ENCODE measurements at places on chromosomes 4 and X.

DNA sequence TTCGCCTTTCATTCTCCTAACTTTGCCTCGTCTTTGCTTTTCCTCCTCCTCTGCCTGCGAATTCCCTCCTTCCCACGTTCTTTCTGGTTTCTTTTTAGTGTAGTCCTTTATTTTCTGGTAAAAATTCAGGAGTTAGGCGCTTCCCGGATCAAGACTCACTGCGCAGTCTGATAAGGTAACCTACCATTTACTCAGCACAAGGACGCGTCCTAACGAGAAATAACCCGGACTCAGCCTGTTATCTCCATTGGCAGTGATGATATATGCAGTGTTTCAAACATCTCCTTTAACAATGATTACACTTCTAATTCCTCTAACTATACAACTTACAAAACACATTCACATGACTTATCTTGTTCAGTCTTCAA, 357 bp upstream of the ETNPPL start:
- DNase-seq, result no peak

GRCh38 chr4:41741354-41741753, 7.2 kb downstream of the PHOX2B start:
- DNase-seq, result no peak

DNA sequence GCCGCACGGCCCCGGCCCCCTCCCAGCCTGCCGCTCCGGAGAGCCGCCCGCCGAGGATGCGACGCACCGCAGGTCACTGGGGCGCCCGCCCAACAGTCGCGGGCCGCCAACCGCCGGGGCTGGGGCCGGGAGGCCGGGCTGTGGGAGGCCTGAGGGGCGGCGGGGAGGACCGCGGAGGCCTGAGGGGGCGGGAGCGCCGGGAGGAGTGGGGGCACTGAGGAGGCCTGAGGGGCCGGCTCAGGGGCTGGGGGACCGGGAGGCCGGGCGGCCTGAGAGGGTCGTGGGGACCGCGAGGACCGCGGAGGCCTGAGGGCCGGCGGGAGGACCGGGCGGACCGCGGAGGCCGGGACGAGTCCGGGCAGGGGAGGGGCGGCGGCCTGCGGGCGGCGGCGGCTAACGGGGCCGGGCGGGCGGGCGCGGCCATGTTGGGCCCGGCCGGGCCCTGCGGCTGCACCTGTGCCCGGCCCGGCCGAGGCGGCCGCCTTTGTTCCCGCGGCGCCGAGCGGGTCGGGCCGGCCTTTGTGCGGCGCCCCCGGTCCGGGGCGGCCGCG, 353 bp downstream of the NSD2 start:
- no peak for DNase-seq

DNA sequence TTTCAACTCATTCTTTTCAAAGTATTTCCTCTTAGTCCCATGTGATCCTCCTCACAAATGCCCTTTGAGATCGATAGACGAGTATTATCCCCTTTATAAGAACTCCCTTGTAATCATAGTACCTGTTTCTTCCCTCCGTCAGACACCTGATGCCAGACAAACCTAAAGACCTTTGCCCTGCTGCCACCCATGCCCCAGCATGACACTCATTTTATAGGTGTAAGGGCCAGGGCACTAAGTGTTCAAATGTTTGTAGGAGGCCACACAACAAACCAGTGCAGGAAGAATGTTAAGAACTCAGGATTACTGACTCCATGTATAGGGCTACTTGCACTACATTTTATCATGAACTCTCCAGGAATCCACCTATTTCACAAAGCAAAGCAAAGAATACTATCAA, 115.6 kb upstream of the DIAPH2 start:
- DNase-seq, result no peak

- no peak for DNase-seq
Observed at GRCh38 chr4:1451106-1451751, 45.0 kb upstream of the NKX1-1 start.

DNA sequence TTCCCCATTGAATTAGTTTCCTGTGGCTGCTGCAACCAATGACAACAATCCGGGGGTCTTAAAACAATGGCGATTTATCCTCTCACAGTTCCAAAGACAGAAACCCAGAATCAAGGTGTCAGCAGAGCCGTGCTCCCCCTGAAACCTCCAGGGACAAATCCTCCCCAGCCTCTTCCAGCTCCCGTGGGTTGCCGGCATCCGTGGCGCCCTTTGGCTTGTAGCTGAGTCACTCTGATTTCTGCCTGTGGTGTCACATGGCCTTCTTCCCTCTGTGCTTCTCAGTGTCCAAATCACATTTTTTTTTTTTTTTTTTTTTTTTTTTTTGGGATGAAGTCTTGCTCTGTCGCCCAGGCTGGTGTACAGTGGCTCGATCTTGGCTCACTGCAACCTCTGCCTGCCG, 64.5 kb upstream of the STX18 start:
- DNase-seq, result no peak

DNA sequence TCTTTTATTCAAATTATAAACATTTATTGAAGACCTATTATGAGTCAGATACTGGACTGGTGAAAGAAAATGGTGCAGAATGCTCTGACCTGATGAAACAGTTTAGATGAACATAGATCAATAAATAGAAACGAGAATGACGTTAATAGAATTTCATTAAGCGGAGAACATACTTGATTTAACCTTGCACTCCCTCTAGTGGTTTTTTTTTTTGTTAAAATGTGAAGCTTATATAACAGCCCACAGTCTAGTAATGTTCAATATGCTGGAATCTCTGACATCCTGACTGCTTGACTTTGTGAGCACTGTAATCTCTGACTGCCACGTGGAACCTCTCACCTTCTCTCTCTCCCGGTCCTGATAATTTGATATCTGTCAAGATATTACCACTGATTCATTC, 32.3 kb downstream of the HDAC8 start:
- no peak for DNase-seq

DNA sequence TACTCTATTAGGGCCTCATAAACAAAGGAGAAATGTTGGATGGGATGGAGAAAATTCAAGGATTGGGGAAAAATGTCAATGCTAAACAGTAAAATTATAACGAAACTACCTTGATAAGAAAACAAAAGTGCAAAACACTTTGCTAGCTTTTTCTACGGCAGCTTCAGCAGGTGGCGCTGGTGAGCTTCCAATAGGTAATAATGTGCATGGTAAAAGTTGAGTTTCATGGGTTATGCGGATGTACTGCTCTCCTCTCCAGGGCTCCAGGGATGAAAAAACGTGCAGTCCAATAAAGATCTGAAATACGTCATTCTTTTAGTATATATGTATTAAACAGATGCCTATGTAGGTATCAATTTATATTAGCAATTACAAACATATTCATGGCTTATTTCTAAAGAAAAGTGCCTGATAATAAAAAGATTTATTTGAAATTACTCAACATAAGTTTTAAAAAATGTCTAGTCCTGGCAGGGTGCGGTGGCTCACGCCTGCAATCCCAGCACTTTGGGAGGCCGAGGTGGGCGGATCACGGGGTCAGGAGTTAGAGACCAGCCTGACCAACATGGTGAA, 239.6 kb downstream of the GRXCR1 start:
- DNase-seq, result no peak

DNA sequence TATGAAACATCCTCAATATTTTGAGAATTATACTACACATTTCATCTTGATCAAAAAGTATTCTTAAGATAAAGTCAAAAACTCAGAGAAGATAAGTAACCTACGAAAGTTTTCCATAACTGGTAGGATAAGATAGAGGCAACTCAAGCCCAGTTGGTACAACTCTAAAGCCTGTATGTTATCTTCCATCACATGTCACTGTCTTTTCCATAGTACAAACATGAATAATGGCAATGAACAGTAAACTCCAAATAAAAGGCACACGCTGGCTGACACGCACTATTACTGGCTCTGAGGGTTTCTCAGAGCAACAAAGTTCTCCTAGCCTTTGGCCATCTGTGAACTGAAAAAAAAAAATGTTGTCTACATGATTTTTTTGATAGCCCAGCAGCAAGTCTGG, 27.2 kb downstream of the LIN54 start:
- DNase-seq, result no peak

- no peak for DNase-seq
Observed at GRCh38 chr4:84530454-84530853, 31.4 kb upstream of the NKX6-1 start.
